Stimulated activated CD4-positive, alpha-beta T cell treated with anti-CD3 and anti-CD28 coated beads, Interleukin-12 subunit alpha, Interleukin-12 subunit beta, amount 100 ng/mL, for 4 hours (primary cell): ENCODE measurements at places on chromosomes 11 and 22.

DNA sequence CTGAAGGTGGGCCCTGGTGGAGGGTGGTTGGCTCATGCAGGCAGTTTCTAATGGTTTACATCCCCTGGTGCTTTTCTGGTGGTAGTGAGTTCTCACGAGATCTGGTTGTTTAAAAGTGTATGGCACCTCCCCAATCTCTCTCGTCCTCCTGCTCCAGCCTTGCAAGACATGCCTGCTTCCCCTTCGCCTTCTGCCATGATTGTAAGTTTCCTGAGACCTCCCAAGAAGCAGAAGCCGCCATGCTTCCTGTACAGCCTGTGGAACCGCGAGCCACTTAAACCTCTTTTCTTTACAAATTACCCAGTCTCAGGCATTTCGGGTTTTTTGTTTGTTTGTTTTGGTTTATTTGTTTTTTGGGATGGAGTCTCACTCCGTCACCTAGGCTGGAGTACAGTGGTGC, 173.2 kb downstream of the MN1 start:
- DNase-seq: no peak

- no peak for DNase-seq
Observed at GRCh38 chr11:1060852-1061616, 13.6 kb upstream of the MUC2 start.

DNA sequence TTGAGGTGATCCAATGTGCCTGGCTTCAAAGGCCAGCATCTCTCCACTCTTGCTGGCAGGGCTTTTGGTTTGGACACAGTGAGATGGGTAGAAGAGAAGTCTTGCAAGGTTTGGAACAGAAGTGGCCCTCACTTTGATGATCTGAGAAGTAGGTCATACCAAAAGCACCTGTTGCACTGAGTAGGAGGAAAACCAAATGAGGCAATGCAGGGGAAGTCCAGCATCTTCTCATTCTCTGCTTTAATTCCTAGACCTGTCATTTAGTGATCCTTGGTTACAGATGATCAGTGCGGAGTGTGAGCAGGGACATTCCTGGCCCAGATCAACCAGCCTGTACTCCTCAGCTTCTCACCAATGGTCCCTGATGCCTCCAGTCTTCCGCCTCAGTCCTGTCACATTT, 990.5 kb downstream of the OPCML start:
- DNase-seq: no peak

DNA sequence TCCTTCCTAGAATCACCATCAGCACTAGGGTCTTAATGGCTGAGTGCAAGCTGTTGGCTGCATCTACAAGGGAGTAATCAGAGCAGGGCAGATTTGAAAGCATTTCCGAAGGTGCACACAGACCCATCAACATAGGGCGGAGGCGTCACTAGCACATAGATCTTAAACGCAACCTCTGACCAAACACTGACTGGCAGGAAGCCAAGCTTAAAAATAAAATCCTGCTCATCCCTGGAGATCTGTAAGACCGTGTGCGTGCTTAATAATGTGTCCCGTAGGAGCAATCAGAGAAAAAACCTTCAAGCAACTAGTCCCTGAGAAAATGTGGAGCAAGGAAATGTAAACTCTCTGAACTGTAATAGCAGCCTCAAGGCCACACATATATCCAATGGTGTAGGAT, 470.5 kb downstream of the ETS1 start:
- no peak for DNase-seq

DNA sequence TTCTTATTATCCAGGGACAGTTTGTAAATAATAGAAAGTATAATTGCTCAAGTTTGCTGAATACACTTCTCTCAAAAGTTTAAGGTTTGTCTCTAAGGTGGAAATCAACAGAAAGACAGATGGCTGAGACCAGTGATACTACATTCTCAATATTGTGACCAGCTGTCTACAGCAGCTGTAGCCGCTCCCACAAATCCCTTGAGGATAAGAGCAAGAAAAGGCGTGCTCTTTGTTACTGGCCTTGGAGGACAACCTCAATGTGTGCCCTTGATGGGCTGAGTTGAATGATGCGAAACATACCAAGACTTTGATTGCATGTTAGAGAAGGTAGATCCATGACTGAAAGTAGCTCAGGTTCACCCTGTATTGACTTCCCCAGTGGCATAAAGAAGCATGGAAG, 6.1 kb downstream of the OR6M1 start:
- DNase-seq: no peak

DNA sequence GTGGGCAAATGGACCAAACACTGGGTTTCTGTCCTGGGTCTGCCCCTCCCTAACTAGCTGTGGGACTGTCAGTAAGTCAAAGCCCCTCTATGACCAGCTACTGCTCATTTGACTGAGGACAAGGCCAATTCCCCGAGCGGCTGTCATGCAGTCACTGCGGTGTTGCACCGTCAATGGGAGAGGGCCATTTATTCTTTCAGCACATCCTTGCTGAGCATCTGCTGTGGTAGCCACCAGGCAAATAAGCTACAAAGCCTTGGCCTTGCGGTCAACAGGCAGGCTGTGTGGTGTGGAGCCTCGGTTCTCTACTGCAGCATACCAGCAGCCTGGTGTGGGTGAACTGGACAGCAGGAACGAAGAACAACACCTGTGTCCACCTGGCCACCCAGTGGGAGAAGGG, 25.8 kb upstream of the SERPIND1 start:
- no peak for DNase-seq

DNA sequence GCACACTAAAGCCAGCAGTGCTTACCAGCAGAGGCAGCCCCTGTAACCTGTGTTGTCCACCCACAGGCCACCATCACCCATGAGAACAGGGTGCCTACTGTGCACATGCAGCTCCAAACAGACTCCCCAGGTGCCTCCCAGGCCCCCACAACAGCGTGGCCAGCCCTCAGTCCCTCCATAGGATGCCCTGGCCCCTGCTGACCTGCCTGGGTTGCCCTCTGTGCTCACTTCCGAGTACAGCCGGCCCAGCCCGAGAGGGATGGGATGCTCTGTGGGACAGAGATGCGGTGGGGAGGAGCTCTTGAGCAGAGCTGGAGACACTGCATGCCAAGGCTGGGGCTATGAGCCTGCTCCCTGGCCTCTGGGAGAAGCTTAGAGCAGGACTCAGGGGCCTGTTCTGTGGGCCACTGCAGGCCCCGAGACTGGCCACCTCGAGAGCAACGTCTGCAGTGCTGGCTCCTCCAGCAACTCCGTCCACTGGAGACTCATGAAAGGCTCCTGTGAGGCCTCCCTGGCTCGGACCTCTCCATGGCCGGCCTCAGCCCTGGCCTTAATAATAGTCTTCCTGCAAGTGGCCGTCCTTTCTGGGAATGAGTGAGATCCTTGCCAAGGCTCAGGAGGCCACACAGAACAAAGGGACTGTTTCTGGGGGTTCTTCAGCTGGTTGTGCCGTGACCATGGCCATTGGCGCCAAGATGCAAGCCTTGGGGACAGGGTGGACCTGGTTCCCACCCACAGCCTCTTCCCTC, 27.0 kb downstream of the FADS2 start:
- DNase-seq: no peak

- DNase-seq: no peak
Observed at GRCh38 chr11:35380603-35381002, 38.8 kb downstream of the SLC1A2 start.

DNA sequence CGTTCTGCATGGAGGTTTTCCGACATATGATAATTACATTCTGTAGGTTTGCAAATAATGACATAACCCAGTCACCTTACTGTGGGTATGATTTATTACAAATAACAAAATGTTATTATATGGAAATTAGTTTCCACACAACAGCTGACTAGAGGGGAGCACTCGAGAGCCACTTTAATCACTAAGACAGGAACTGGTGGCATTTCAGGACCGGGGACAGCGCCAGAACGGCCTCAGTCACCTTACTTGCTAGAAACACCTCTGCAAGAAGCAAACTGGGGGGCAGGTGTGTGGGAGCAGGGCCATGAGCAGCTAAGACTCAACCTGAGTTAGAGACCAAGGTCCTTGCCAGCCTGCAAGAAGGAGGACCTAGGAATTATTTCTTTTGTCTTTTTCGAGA, 199.9 kb downstream of the DSCAML1 start:
- peak; percentile 22 for DNase-seq

GRCh38 chr11:37298173-37298572, 700.1 kb upstream of the RAG2 start:
- no peak for DNase-seq

GRCh38 chr22:31937341-31937740, 7.0 kb upstream of the YWHAH start:
- no peak for DNase-seq

- DNase-seq: no peak
Observed at GRCh38 chr11:115525531-115526006, 21.4 kb upstream of the CADM1 start.

DNA sequence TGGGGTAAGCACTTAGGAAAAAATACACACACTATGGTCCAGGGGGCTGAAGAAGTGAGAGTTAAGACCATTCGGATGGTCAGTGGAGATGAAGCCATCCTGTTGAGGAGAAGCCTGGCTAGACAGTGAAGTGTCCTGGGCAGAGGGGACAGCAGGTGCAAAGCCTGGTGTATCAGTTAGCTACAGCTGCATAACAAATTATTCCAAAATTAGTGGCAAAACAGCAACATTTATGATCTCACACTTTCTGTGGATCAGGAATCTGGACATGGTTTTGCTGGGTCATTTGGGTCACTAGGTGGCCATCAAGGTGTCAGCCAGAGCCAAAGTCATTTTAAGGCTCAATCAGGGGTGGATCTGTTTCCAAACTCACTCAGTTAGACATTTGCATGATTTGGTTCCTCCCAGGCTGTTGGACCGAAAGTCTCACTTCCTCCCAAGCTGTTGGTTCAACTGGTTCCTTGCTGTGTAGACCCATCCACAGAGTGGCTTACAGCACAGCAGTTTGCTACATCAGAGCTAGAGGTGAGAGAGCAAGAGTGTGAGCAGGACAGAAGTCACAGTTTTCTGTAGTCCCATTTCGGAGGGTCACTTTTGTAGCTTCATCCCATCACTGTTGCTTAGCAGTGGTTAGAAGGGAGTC, 80.1 kb upstream of the ALX4 start:
- no peak for DNase-seq

DNA sequence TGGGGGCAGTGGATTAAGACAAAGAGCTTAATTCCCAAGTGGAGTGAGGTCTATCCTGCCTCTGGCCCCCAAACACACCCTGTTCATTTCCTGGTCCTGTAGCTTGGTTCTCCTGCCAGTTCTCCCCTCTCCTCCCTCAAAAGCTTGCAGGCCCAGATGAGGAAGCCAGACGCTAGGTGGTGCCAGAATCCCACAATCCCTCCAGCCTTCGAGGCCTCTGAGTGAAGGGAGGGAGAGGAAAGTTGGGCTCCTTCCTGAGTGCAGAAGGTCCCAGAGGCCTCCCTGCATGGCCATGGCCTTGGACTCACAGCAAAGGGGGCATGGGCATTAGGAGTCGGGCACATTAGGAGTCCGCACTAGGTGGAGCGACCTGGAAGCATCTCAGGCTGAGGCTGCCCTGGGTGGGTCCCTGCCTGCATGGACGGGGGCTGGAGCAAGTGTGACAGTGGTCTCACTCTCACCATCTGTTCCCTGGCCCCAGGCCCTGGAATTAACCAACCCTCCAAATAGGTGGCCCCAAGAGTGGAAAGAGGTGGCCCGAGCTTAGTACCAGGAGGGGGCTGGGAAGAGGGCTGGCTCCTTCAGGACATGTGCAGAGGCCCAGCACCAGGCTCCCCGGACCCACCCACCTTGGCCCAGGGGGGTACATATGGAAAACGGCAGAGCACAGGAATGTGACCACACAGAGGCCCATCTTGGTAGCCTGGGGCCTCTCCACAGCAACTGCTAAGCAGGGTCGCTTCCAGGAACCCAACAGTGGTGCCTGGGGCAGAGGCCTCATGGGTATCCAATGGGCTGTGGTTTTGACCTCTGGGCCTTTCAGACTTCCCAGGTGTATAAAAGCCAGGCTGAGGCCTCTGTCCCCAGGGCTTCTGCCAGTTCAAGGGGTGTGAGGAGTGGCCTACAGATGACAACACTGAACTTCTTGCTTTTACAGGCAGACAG, 5.2 kb downstream of the FXYD2 start:
- DNase-seq: no peak

DNA sequence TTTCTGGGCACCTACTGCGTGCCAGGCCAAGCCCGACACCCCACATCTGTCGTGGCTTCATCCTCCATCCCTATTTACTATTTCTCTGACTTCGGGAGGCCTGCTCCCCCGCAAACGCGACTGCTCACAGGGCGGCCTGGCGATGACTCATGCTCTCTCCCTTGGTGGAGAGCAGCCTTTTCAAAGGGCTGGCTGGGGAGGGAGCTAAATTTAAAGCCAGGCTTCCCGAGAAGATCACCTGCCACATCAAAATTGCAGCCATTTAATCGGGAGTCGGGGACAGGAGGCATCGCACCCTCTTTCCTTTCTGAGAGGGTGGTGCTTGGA, 24.9 kb upstream of the SHISAL1 start:
- no peak for DNase-seq

GRCh38 chr22:45547731-45548130, 45.0 kb downstream of the FBLN1 start:
- DNase-seq: no peak

- DNase-seq: no peak
Observed at GRCh38 chr11:36566407-36567053, 1.3 kb upstream of the RAG1 start.

DNA sequence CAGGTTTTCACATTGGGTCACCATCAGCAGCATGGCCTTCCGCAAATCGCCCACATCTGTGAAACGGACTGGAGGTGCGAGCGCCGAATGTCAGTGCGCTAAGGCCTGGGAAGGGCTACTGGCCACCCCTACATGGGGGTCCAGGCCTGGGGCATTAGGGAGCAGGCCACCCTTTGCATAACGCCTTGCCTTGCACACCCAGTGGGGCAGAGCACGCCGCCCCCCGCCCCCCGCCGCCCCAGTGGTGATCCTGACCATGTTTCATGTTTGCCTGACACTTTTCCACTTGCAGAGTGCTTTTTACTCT, 2.6 kb downstream of the GRK2 start:
- no peak for DNase-seq

DNA sequence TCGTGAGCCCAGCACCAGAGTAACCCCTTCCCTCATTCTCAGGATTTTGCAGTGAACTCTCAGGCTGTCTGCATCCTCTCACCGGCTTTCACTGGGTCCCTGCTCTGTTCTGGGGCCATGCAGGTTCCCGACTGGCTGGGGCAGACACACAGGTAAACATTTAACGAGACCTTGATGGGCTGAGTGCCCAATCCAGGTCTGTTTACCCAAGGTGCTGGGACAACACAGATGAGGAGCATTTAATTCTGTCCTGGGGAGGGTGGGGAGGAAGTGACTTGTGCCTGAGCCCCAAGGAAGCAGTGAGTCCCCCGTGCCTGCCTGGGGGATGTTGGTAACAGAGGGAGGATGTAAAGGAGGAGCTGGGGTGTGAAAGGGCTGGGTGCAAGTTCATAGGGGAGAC, 4.4 kb downstream of the BIK start:
- DNase-seq: no peak

DNA sequence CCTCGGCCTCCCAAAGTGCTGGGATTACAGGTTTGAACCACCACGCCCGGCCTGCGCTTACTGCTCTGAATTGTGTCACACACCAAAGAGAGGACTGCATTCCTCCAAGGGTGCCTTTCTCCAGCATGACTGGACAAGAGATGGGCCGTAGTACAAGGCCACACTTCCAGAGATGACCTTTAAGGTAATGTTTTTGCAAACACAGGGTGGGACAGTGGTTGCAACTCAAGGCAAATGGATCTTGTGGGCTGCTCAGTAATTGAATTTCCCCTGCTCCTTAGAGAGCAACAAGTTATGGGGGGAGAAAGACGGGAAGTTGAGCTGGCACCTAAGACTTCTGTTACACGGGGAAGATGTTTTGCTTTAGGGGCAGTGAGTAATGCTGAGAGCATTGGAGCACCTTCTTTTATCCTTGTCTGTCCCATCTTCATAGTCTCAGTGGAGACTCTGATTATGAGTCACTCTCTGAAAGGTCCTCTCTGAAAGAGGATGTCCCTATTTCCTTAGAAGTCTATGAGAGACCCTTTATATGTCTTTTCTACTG, 66.3 kb downstream of the C11orf91 start:
- no peak for DNase-seq
